Naive B cell (primary cell): ENCODE measurements at places on chromosomes 6 and 20. TPM values are rescaled to one million over a fixed set of nuclear protein-coding genes. Genes with fewer than 3 reads are reported as not detected.

- DNase-seq = no peak
These were observed 4.9 kb downstream of the VGLL2 start for GRCh38 chr6:117270055-117270842.

GRCh38 chr6:142523515-142524375 is 221.9 kb downstream of the ADGRG6 start:
- DNase-seq = no peak

- no peak for DNase-seq
These were observed 55.1 kb downstream of the ARID1B start for GRCh38 chr6:156832231-156832647.

DNA sequence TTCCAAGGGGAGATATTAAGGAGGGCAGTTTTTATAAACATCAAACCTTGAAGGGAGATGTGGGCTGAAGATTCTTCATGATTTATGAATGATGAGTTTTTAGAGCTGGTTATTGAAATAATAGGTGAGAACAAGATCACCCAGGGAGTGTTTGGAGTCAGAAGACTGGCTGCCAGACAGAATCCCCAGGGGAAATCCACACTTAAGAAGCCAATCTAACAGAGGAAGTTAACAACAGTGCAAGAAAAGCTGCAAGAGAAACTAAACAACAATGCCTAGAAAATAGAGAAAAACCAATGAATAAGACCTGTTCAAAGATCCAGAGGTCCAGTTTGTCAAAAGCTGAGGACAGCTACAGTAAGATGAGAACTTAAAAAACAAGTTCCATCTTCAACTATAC is 167.9 kb upstream of the MAN1A1 start:
- DNase-seq = no peak

- DNase-seq = no peak
These were observed 134.4 kb downstream of the ERMARD start for GRCh38 chr6:169885831-169886230.

DNA sequence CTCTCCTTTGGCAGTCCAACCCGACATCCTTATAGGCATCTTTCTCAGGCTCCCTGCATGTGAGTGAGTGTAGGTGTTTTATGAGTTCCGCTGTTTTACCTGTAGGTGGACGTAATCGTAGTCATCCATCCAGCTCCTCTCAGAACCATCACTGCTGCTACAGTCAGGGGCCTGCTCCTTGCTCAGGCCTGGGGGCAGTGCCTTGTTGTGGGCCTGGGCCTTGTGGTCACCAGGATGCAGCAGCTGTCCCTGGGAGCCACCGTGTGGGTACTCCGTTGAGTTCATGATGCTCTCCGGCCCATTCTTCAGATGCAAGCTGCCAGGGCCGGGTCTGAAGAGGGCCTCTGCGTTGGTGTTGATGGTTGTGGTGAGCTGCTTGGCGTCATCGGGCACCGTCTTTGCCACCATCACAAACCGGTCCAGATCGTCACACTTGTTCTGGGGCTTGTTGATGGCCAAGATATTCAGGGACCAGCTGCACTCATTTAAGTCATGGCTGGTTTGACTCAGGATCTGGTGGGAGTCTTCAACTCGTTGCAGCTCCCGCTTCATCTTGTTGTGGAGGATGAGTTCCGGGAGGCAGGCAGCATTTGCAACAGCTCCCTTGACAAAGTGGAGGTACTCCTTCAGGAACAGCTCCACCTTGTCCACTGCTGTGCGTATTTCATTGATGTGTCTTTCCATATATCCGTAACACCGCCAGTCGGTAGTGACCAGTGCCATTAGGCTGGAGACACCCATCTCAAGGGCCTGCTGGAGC is 42.4 kb downstream of the NEDD9 start:
- DNase-seq = no peak

- no peak for DNase-seq
These were observed 143.7 kb downstream of the KLHL32 start for GRCh38 chr6:97068211-97068610.

DNA sequence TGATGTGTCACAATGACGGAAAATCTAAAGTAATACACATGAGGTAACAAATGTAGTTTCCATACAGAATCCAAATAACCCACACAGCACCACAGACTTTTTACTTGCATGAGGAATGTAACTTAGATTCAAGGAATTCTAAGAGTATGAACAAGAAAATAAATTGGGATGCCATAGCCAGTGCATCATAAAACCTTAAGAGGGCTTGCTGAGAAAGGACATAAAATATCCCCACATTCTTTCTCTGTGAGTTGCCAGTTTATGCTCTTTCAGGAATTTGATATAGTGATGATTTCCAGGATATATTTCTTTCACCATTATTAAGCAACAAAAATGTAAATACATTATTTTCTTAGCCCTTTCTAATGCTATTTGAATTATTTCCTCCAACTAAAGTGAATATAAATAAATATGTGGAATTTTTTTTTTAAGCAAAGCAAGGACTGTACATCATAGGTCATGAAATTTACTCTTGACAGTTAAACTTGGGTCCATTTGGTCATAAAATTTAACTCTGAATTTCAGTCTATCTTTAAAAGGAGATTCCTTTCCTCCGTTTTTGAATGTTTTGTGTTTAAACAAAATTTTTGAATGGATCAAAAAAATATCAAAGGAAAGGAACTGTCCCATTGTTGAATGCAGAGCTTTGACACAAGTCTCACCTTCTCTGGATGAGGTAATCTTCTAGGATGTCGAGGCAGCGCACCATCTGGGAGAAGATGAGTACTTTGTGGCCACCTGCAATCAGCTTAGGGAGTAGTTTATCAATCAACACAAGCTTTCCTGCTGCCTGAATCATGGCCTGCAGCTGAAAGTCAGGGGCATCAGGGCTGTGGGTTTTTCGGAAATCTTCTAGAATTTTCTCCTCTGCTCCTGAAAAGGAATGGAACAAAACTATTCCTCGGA is 116.3 kb upstream of the EMILIN3 start:
- no peak for DNase-seq

CD83 gene
- polyA plus RNA-seq = 297 TPM

CCN5 gene
- not detected for polyA plus RNA-seq

BIRC7 gene
- not detected for polyA plus RNA-seq

LGSN gene
- not detected for polyA plus RNA-seq

EYA2 gene
- not detected for polyA plus RNA-seq

KCNK15 gene
- not detected for polyA plus RNA-seq

COL9A3 gene
- 2.7 TPM for polyA plus RNA-seq

XPO5 gene
- 8.9 TPM for polyA plus RNA-seq

FAM184A gene
- polyA plus RNA-seq = not detected

LIN28B gene
- polyA plus RNA-seq = not detected
